ENCODE measurements at places on chromosomes 5 and 9.

GRCh38 chr5:146440870-146441495 lies 6.2 kb upstream of the TCERG1 start:
- DNase-seq = no peak

GRCh38 chr9:113523421-113524141 lies 60.1 kb downstream of the RGS3 start:
- peak; percentile 76 for DNase-seq

- no peak for DNase-seq
Measured at GRCh38 chr9:74220327-74220726, 276.8 kb upstream of the RORB start.

DNA sequence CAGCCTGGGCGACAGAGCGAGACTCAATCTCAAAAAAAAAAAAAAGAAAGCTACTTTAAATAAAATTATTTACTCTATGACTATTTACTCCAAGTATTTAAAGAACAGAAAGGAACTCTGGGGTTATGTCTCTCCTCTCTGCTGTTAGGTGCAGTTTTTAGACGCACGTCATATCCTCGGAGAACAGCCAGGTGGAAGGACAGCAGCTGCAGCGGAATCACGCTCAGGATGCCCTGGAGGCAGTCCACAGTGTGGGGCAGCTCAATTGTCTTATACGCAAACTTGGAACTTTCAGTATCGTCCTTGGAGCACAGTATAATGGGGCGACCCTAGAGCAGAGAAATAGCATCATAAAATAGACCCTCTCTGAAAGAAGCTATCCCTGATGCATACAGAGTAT lies 10.4 kb upstream of the MAPK9 start:
- DNase-seq = no peak

DNA sequence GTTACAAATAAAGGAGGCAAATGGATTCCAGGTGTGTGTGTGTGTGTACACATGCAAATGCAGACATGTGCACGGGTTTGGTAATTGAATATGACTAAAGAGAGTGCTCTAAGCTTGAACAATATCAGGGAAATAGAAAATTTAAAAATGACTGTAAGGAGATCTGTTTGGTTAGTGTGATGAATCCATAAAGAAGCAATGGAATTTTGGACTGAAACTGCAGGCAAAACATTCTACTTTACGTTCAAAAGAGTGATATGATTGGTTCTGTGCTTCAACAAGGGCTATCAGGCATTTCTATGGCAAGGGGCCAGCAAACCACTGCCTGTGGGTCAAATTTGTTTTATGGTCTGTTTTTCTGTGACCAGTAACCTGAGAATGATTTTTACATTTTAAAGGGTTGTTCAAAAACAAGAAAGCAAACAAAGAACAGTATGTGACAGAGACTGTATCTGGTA lies 332.8 kb upstream of the KLF9 start:
- no peak for DNase-seq

DNA sequence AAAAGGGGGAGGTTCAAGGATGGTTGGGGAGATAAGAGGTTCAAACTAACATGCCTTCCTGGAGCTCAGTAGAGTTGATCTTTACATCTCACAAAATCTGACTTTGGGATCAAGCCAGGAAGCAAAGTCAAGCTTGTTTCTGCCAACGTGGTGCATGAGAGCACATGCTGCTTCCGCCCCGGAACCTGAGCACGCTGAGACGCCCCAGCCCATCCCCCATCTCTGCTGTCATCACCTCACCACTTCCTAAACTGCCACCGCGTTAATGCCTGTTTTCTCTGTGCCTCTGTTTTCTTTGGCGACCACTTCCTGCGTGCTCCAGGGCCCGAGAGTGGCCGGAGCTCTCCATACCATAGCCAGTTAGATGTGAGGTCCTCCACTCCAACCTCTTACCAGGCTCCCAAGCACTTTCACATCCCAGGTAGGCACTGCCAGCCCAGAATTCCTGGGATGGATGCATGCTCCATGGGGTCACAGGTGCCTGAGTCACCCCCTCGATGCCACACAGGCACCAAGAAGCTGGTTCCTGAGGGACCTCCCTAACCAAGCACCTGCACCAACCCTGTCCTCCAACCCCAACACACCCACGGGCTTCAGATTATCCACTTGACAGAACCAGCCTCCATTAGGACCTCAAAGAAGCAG lies 31.2 kb upstream of the AFAP1L1 start:
- no peak for DNase-seq

DNA sequence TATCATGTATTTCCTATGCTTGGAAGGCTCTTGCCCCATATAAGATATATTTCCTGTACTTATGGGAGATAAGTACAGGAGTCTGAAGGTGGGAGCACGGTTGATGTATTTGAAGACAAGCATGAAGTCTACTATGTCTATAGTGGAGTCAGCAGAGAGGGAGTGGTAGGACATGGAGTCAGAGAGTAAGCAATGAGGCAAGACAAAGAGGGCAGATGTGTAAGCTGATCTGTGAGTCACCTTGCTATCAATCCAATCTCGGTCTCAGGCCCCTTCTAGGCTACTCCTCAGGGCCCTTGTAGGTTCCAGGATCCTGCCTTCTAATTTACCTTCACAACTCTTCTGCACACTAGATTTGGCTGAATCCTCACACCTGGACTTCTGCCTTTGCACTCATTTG lies 105.5 kb downstream of the MACIR start:
- no peak for DNase-seq

DNA sequence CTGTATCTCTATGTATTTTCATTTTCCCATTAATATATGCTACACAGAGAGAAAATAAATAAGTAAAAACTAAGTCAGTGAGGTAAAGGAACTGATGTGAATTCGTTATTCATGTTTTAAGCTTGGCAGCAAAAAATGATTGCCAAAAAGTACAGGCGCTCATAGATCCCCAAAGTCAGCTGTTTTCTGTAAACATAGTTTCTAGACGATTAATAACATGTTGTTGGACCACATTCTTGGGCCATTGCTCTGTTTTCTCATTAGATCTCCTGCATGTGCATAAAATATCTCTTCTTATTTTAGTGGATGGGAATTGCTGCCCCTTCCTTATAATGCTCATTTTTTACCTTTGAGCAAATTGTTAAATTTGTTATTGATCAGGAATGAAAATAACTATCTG lies 215.2 kb downstream of the TLE1 start:
- DNase-seq = no peak

- no peak for DNase-seq
Measured at GRCh38 chr5:176644878-176645670, 2.2 kb upstream of the TSPAN17 start.

DNA sequence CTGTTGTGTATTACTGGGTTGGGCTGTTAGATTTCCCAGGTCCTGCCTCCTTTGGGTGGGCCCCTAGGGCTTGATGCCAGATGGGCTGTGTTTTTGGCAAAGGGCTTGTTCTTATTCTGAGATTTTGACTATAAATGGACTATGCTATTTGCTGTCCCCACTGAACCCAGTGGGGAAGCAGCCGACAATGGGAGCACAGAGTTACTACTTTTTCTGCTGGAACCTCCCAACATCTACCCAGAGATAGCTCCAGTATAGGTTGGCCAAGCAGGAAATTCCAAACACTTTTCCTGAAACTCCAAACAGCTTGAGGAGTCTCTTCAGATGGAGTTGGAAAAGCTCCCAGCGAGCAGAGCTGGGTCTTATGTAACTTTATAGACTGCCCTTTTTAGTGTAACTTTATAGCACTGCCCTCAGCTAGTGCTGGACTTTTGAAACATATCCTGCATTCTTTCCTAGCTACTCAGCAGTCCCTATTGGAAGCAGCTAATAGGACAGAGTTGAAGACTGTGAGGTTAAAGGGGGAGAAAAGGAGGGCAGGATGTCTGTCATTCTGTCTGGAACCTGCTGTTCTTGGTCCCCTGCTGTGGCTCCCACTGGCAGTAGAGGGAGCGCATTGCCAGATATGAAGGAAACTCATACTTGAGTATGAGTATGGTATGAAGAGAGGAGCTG lies 21.0 kb downstream of the RUSC2 start:
- DNase-seq = no peak

- no peak for DNase-seq
Measured at GRCh38 chr5:112264151-112264550, 154.9 kb downstream of the EPB41L4A start.

DNA sequence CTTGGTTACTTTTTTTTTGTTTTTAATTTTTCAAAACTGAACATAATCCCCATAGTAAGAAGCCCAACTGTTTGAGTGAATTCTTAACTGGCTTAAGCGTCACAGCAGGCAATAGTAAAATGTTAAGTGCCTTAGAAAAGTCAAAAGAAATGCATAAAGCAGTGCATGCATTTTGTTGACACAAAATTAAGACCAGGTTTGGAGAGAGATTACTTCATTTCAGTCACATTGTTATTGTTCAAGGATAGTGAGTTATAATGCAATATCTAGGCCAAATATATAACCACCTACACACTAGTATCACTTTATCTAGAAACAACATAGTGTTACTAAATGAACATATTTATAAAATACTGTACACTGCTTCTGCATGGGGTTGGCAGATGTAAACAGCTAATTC lies 116.9 kb upstream of the KLF9 start:
- no peak for DNase-seq

GRCh38 chr5:154214371-154215106 lies 24.0 kb downstream of the GALNT10 start:
- DNase-seq = no peak

DNA sequence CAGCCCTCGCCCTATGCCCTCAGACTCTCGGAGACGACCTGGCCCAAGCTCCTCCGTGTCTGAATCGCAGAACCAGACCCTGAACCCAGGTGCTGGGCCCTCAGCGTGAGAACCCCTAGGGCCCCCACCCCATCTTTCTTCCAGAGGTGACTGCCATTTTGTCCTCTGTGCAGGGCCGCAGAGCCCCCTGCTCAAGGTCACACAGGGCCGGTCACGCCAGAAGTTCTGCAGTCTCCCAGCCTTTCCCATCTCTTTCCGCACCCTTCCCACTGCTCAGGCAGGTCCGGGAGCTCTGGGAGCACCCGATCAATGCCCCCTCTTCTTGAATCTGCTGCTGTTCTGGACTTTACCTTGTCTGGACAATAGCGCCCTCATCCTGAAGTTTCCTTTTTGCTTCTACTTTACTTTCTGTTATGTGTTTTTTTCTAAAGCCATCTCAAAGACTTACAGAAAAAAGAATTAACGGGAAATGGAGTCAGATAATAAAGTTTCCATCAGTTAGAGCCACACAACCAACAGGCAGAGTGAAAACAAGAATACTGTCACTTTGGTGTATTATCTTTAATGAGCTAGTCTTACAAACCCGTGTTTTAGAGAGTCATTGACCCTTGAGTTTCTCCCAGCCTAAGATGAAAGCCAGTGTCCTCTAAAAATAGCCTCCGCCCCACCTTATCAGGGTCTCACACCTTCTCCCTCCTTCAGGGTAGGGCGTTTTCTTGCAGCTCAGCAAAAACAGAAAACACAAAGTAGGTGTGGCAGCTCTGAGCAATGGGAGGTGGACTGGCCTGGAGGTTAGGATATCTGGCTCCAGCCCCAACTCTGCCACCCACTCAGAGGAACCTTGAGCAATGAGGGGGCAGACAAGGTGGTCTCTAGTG lies 1.8 kb downstream of the TMOD1 start:
- DNase-seq = no peak

- no peak for DNase-seq
Measured at GRCh38 chr5:77867914-77868313, 91.8 kb upstream of the TBCA start.

DNA sequence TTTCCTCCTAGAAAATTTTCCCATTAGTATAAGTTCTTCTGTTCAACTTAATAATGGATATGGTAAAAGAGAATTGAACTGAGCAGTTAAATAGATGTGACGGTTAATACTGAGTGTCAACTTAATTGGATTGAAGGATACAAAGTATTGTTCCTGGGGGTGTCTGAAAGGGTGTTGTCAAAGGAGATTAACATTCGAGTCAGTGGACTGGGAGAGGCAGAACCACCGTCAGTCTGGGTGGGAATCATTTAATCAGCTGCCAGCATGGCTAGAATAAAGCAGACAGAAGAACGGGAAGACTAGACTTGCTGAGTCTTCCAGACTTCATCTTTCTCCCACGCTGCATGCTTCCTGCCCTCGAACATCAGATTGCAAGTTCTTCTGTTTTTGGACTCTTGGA lies 689.6 kb upstream of the CDH10 start:
- DNase-seq = no peak

GRCh38 chr5:133610489-133611356 lies 1.6 kb downstream of the FSTL4 start:
- no peak for DNase-seq

- no peak for DNase-seq
Measured at GRCh38 chr5:142697356-142698255, 11.7 kb upstream of the FGF1 start.

- no peak for DNase-seq
Measured at GRCh38 chr5:127586066-127586770, 62.7 kb upstream of the CTXN3 start.

GRCh38 chr9:88220652-88221051 lies 82.4 kb upstream of the SPATA31C2 start:
- DNase-seq = no peak

DNA sequence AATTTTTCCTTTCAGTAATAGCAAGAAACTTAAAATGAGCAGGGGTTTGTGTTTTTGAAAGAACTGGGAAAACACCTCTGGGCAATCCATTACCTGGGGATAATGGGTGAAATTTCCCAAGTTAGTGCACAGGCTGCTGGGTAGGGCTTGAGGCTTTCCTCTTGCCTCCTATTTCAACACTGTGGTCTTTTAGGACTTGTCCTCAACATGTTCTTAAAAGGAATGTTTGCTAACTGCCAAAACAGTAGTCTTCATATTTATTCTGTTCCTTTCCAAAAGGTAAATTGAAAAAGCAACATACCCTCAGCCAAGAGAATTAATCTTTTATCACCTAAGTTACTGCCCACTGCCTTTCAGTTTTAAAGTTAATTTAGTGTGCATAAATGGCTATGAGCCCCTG lies 158.3 kb upstream of the CCDC152 start:
- no peak for DNase-seq

DNA sequence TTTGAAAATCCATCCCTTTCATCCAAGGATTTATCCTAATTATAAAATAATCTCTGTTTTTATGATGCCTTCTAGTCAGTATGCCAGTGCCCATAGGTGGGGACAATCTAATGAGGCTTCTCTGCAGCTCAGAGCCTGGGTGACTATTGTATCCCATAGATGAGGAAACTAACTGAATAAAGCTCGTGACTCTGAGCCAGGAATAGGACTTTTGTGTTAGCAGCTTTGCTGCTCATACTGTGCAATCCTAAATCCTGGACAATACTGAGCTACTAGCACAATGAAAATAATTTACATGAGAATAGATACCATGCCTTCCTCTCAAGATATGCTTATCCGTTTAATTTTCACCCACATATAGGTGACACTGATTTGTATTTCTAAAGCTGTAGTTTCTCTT lies 443.0 kb downstream of the PLK2 start:
- no peak for DNase-seq
